SJCRH30 (cell line): ENCODE measurements at places on chromosomes 11 and 22. TPM values are rescaled to one million over a fixed set of nuclear protein-coding genes. Genes with fewer than 3 reads are reported as not detected.

KCNJ1 gene
- total RNA-seq: not detected in 2 replicates

DNA sequence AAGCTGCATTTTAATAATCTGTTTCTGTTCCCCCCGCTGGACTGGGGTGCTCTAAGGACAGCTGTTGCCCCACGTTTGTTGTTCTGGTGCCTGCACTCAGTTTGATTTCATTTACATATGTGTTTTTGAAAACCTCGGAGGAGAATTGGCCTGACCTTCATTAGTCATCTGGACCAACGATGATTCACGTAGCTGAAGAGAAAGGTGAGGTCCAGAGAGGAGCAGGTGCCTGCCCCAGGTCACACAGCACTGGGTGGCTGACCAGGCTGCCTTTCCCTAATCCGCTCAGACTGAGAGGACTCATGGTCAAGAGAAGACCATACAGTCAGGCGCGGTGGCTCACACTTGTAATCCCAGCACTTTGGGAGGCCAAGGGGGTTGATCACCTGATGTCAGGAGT, 3.8 kb downstream of the CSDC2 start:
- no peak for DNase-seq

DNA sequence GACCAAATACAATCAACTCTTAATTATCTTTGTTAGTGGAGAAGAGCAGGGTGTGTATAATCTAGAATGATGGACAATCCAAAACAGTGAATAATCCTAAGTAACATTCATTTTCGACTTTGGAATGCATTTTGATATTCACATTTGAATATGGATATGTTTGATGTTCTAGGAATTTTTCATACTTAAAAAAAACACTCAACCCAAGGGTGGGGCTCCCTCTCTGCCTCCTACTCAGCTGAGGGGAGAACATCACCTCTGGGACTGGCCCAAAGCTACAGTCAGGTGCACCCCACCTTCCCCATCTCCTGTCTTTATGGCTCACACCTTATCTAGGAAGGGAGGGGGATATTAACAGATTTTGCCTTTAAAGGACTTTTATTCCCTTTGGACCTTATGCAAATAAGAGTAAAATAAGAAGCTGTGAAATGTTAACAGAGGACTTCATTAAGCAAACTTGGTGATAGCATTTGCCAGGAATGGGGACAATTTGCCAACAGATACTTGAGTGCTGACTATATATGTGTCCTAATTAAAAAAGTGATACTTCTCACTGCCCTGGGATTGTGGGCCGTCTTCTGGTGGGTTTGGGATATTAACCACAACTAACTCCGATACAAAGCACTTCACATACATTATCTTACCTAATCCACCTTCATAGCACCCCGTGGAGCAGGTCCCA, 187.0 kb downstream of the ST3GAL4 start:
- no peak for DNase-seq

DNA sequence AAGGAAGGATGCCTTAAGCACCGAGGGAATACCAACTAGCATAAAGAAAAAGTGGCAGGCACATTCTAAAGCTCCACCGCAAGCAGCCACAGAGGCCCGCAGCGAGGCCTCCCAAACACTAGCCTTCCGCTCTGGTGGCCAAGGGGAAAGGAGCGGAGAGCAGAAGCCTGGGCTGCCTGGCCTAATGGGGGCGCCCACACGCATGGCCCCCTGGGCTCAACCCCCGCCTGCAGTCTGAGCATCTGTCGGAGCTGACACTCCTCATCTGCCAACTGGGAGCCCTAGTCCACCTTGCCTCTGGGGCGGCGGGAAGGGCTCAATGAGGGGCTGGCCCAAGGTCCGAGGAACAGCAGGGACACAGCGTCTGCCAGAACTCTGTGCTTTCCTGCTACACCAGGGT, 50.1 kb upstream of the WNT11 start:
- DNase-seq: peak; percentile 57

- DNase-seq: no peak
Measured at GRCh38 chr11:104547996-104548661, 350.1 kb downstream of the CASP12 start.
